Activated CD4-positive, alpha-beta T cell treated with anti-CD3 and anti-CD28 coated beads, Interleukin-2, amount 50 U/mL, for 24 hours (primary cell): ENCODE measurements at places on chromosomes 13 and 19.

GRCh38 chr19:31356587-31357314 lies 7.5 kb upstream of the TSHZ3 start:
- DNase-seq = peak; percentile 33

GRCh38 chr13:26881154-26881553 lies 120.6 kb upstream of the GPR12 start:
- no peak for DNase-seq

GRCh38 chr19:38351865-38352395 lies 16.3 kb downstream of the CATSPERG start:
- DNase-seq = no peak

GRCh38 chr19:2478756-2479555 lies 3.0 kb downstream of the GADD45B start:
- DNase-seq = peak; percentile 22

- DNase-seq = no peak
Measured at GRCh38 chr13:113219256-113219940, 10.0 kb downstream of the CUL4A start.

DNA sequence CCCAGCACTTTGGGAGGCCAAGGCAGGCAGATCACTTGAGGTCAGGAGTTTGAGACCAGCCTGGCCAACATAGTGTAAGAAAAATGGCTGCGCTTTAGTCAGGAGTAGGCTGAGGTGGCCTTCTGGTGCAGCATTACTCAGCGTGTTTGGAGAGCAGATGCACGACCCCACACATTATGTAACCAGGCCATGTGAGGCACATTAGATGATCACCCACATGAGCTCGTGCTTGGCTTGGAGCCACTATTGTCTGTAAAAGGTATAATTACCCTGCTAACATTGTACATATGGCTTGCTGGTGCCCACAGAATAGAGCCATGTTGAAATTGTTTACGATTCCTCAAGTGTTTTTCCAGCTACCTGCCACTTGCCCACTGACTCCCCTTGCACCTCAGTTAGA lies 24.0 kb upstream of the SCEL start:
- DNase-seq = no peak

- DNase-seq = no peak
Measured at GRCh38 chr19:35279985-35280821, 2.1 kb upstream of the HAMP start.

GRCh38 chr19:56319991-56320390 lies 5.4 kb upstream of the ZSCAN5A start:
- no peak for DNase-seq

- peak; percentile 21 for DNase-seq
Measured at GRCh38 chr13:26011996-26012821, 39.6 kb downstream of the SHISA2 start.

DNA sequence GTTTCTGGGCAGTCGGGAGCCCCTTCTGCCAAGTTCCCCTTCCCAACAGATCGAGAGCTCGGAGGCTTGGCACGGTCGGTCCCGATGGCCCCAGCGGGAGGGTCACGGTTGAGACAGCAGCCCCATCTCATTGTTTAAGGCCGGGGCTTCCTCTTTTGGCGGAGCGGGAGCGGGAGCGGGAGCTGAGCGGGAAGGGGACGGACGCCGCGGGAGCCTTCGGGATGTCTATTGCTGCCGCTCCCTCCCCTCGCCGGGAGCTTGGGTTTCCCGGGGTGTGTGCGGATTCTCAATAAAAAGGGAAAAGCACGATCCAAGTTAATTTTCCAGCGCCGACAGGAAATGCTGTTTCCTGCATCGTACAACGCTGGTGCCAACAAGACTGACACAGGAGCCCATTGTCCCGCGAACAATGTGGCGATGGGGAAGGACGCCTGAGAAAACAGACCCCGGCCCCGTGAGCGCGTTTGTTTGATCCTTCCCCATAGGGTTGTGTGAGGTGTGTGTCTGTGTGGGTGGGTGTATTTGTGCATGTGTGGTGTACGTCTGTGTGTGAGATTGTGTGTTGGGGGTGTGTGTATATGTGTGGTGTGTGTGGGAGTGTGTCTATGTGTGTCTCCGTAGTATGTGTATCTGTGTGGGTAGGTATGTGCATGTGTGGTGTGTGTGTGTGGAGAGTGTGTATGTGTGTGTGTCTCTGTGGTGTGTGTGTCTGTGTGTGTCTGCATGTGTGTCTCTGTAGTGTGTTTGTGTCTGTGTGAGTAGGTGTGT lies 36.3 kb upstream of the FLT1 start:
- no peak for DNase-seq

GRCh38 chr13:112868308-112868707 lies 100.7 kb upstream of the MCF2L start:
- DNase-seq = no peak

- no peak for DNase-seq
Measured at GRCh38 chr19:48681127-48681470, 8.3 kb upstream of the NTN5 start.

- no peak for DNase-seq
Measured at GRCh38 chr19:2243274-2244124, 5.6 kb upstream of the AMH start.

GRCh38 chr19:50658441-50659317 lies 9.4 kb downstream of the C19orf81 start:
- DNase-seq = no peak

- no peak for DNase-seq
Measured at GRCh38 chr19:42343344-42344110, 18.1 kb downstream of the MEGF8 start.

- DNase-seq = no peak
Measured at GRCh38 chr13:27678306-27679040, 56.8 kb downstream of the POLR1D start.

DNA sequence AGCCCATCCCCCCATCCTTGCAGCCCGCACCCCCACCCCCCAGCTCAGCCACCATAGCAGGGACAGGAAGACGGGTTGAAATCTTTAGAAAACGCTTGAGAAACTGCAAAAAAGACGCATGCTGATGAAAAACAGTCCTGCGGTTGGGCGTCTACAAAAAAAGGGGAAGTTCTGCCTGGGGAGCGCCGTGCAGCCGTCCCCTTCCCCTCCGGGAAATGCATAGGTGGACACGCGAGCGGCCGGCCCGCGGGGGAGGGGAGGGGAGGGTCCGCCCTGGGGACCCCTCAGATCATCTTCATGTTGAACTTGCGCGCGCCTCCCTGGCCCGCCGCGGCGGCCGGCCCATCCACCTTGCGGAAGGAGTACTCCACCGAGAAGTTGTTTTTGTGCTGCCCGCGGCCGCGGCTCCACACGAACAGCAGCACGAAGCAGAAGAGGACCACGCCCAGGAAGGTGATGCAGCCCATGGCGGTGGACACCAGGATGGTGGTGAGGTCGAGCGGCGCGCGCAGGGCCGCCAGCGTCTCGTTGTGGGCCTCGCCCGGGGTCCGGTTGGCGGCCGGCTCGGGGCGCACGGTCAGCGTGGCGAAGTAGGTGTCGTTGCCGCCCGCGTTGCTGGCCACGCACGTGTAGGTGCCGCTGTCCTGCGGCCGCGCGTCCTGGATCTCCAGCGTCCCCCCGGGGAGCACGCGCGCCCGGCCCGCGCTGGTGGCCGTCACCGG lies 7.9 kb upstream of the PEAK3 start:
- DNase-seq = no peak

- DNase-seq = no peak
Measured at GRCh38 chr13:90751026-90751425, 596.5 kb upstream of the MIR17HG start.

DNA sequence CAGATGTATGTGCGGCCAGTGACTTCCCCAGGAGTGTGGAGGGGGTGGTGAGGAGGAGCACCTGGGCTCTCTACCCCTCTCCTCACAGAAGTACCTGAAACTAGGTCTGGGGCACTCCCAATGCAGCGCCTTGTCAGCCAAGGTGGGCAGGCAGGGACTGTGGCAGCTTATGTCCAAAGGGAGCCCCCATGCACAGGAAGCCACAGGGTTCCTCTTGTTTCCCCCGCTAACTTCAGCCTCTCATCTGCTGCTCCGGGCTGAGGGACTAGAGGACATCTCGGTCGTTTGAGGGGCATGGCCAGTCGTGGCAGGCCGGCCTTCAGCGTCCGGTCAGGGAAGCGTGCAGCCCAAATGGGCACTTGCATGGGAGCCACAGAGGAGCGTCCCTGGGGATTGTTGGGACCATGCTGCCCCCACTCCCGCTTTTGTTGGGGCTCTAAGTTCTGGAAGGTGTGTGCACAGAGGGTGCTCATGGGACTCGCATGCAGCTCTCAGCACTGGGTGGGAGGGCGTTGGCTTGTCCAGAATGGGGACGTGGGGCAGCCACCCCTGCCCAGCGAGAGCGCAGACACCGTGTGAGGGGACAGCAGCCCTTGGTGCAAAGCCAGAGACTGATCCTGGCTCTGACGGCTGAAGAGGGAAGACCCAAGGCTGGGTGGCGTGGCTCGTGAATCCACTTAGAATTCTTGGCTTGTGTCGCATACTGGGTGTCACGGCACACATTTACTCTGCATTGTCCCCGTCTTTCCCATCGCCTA lies 16.6 kb upstream of the NPAS1 start:
- DNase-seq = no peak

DNA sequence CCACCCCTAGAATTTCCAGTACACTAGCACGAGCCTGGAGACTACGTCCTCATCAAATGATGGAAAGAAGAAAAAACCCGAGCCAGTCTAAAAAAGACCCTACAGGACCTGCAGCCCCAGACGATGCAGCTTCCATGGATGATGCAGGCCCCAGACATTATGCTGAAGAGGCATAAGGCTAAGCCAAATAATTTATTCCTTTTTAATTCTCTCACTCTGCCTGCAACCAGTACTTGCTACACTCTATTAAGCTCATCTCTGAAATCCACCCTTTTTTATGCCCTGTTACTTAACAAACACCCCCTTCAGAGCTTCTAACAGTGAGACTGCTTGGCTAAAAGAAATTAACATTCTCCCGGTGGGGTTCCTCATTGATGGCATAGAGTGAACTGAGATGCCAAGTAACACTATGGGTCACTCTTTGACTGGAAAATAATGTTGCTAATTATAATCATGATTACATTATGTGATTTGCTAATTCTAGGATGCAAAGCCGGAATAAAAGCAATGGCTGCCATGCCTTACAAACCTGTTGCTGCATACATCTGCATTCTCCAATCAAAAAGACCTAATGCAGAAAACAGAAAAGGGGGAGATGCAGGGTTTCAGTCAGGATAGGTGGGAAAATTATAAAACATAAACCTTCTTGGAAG lies 1462.4 kb downstream of the UQCRFS1 start:
- no peak for DNase-seq

GRCh38 chr19:48841571-48841970 lies 5.3 kb upstream of the HSD17B14 start:
- DNase-seq = no peak
